ENCODE measurements at places on chromosomes 12 and 14.

DNA sequence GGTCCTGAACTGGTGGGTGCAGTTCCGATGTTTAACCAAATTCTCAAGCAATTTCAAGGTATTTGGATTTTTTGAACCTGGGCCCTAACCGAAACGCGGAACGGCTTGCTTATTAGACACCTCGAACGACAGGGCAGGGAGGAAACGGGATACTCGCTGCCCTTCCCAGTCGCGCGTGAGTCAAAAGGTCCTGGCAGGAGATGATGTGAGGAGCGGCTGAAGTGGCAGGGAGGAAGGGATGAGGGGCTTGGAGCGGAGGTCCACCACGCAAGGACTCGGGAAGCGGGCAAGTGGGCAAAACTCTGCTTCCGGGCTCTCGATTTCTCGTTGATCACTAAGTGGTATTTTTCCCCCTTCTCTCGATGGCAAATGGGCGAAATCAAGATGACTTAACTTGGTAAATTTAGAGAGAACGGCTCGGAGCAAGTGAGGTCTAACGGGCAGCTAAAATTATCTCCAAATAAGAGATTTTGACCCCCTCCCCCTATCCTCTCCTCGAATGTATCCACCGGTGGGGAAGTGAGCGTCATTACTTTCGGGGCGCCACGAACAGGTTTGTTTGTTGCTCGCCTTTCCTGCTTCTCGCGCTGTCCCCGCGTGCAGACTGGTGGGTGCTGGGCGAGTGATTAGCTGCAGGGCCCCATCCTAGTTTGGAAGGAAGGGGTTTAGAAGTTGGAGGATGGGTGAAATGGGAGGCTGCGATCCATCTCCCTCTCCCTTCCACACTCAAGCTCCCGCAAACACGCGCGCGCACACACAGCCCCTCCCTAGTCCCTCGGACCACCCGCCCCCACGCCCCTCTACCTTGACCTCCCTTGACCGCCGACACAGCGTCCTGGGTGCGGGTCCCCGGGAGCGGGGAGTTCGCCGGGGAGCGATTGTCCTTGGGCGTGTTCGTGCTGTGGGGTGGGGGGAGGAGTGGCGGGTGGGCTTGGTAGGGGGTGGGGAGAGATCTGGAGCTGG is 986 bp upstream of the NTF3 start:
- DNase-seq, result no peak

DNA sequence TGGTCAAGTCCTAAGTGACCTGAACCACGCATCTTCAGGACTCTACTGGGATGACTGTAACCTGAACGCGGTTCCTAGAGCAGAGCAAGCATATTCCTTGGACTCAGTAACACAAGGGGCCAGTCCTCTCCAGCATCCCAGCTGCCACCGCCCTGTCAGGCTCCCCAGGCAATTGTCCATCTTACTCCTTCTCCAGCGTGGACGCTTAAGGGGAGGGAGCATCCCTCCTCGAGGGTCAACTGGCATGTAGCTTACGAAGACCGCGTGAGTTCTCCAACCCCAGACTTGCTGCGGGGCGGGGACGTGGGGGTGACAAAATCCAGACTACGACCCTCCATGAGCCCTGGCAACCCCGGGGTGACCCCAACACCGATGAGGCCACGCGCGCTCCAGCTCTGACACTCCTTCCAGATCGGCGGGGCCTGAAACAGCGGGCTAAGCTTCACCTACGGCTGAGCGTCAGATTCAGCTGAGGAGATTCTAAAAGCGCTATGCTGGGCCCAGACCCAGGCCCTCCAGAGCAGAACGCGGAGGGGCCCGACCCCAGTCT is 846 bp upstream of the MTHFD1 start:
- no peak for DNase-seq

GRCh38 chr12:116278667-116279066 is 1.2 kb upstream of the MED13L start:
- no peak for DNase-seq

- DNase-seq, result peak; percentile 96
Observed at GRCh38 chr14:23567186-23568020, at the start of gene AP1G2. TSS of gene AP1G2 (minus strand) at chr14:23567791. CDS start at chr14:23567314, 477 bp downstream.

DNA sequence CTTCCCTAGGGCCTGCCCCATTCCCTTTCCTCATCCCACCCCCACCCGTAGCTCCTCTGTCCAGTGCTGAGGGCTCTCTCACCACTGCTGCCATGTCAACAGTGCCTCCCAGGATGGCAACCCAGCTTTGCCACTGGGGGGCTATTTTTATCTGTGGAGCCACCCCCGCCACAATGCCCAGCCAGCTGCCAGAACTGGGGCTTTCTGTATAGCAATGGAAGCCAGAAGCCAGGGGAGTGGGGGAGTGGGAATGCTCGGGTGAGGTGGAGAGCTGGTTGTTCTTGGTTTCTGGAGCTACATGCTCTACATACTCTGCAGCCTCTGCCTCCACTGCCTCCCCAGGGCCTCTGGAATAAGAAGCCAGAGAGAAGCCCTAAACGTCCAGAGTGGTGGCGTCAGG is 8.9 kb downstream of the PDE1B start:
- no peak for DNase-seq

GRCh38 chr14:104657101-104657524 is 32.3 kb upstream of the INF2 start:
- DNase-seq, result no peak

DNA sequence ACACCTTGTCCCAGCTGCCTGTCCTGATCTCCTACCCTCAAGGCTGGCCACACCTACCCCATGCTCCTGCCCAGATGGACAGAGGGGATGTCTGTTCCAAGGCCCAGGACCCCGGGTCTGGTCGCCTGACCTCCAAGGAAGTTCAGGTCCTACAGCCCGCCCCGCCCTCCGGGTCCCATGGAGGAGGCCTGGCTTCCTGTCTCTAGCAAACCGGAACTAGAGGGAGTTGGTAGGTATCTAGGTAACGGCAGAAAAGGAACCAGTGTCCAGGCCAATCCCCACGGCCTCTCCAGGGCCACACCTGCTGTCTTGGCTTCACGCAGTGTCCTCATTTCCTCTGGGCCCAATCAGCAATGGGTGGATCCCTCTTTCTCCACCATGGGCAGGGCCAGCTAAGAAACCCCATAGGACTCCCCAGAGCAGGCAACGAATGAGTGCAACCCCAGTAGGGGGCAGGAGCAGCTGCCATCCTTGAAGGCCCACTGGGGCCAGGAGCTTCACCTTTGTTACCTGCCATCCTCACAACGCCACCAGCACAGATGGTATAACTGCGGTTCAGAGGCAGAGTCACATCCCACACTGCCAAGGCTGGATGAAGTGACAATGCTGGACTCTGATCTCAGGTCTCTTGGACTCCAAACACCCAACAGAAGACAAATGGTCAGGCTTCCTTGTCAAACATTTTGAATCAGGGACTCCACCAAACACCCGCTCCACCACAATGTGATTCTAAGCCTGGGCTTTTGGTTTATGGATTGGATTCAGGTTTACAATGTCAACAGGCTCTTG is 25.1 kb upstream of the RPLP0 start:
- peak; percentile 40 for DNase-seq

- no peak for DNase-seq
Observed at GRCh38 chr14:100834794-100835547, 9.1 kb downstream of the MEG3 start.

DNA sequence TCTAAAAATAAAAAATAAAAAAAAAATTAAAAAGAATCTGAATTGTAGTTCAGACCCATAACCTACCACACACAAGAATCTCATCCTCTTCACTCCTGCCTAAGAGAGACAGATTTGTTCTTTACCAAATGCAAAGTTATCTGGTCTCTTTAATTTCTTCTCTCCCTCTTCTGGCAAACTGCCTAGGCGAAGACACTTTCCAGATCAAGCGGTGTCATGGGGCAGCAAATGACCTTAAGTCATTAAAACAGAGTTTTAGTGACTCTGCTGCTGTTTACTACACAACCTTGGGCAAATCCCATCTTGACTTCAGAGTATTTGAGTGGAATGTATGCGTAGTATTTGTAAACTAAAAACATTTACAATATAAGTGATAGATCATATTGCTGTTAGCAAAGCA is 60.9 kb upstream of the NID2 start:
- DNase-seq, result no peak

DNA sequence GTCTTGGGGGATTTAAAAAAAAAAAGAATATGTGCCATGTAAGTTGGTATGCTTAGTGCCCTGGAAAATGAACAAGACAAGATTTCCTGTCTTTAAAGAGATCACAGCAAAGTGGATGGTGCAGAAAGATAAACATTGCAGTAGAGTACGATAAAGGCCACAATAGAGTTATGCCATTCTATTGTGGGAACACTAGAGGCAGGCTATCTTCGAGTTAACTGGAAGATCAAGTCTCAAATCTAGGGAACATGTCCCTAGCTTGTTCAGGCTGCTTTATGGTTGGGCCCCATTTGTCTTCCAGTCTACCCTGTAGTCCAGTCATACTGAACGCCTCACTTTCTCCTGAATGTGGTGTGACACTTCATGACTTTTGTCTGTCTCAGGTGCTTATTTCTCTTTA is 18.7 kb upstream of the CCT2 start:
- no peak for DNase-seq

GRCh38 chr14:69652942-69653684 is 41.7 kb downstream of the SUSD6 start:
- no peak for DNase-seq

GRCh38 chr12:118034429-118035189 is 18.1 kb downstream of the RFC5 start:
- DNase-seq, result peak; percentile 46

DNA sequence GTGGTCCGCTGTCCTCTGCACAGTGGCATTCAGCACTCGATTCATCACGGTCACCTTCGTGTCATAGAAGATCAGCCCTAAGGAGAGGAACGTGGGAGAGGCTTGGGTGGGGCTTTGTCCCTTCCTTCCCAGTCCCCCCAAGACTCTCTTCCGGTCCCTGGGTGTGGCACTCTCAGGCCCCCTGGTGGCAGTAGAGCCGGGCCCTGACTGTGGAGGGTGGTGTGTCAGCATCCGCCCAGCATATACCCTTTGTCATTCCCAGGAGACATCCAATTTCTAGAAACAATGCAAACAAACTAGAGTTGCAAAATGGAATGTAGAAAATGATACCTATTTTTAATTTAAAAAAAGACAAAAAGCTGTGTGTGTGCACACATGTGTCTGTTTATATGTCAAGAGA is 45.0 kb downstream of the TRAFD1 start:
- peak; percentile 42 for DNase-seq

DNA sequence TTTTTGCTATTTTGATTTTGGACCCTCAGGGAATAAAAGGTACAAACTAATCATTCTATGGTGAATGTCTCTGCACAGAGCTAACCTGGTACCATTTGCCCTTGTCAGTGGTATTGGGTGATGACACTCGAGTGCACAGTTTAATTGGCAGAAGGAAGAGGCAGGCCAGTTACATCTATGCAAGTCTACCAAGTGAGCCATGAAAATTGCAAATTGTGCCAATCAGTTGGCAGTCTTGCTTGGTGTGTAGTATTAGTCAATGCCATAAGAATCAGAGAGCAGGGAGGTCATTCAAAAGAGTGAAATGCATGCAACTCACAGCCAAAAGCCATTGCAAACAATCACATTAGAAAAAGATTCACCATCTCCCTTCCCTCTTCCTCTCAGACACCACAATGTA is 479.6 kb downstream of the ADAMTS20 start:
- no peak for DNase-seq

DNA sequence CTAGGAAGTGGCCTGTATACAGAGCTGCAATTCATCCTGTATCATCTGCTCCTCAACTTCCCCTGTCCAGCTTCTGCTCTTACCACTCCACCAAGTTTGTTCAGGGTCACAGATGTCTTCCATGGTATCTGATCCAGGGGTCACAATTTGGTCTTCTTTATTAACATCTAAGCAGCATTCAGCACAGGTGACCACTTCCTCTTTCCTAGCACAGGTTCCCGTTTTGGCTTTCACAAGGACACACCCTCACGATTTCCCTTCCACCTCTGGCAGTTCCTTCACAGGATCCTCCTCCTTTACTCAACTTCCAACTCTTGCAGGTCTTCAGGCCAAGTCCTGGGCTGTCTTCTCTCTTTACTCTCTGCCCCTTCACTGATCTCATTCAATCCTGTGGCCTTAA is 93.6 kb downstream of the TTC7B start:
- DNase-seq, result no peak

DNA sequence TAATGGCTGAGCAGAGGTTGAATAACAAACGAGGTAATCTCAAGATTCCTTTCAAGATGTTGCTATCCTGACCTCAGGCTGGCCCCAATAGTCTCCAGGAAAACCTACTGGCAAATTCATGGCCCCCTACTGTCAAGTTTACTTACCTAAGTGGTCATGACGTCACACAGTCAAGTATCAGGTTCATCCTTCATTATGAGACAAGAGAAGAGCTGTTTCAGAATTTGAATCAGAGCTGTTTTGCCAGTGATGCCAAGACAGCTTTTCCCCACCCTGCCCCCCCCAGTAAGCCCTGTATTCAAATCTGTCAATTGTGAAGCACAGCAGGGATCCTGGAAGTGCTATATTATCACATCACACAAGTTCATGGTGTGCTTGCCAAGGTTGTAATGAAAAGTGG is 509.6 kb downstream of the NOVA1 start:
- no peak for DNase-seq

DNA sequence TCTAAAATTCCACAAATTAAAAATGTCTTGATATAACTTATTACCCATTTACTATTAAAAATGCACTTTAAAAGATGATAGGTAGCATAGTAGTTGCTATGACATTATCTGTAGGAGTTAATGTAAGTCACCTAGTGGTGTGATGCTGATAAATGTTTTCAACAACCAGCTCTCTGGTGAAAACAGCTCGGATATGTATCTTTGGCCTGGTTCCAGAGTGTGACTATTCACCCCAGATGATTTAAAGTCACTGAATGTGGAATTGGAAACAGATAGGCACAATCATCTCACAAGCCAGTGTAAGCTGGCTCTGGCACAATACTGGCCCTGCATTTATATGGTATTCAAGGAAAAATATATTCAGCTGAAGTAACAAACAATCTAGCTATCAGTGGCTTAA is 9.2 kb upstream of the CCDC196 start:
- no peak for DNase-seq

GRCh38 chr14:99905121-99905520 is 111.9 kb downstream of the EML1 start:
- DNase-seq, result no peak

- no peak for DNase-seq
Observed at GRCh38 chr12:41336041-41336549, 148.0 kb downstream of the PDZRN4 start.

GRCh38 chr14:37232907-37233481 is 35.3 kb downstream of the MIPOL1 start:
- DNase-seq, result no peak

DNA sequence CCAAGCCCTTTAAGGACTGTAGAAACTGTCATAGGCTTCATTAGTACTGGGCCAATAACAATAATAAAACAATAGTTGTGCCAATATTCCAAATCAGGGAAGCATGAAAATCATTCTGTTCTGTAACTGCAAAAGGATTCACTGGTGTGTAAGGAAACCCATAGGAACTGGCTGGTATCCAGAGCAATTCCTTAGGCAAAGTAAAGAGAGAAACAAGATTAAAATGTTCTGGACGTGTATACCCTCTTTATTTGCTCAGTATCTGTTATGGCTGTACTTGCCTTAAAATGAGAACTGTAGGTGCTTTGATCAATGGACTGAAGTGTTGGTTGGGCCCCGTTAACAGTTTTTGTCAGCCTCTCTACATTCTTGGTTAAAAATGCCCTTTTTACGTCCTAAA is 72.4 kb upstream of the STAC3 start:
- DNase-seq, result no peak
